ENCODE measurements at places on chromosomes 3 and 15.

DNA sequence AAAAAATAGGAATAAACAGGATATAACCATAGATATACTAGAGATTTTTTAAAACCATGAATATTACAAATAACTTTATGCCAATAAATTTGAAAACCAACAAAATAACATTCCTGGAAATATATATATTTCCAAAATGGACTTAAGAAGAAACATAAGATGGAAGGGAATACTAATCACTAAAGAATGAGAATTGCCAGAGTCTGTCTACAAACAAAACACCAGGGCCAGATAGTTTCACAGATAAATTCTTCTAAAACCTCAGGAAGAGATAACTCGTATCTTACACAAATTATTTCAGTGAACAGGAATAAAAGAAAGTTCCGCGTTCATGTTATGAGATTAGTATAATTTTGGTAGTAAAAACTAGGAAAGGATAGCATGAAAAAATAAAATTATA is 107.3 kb downstream of the HERC1 start:
- no peak for DNase-seq

GRCh38 chr3:23806534-23807423 is 1.0 kb downstream of the UBE2E1 start:
- DNase-seq = peak; percentile 10

DNA sequence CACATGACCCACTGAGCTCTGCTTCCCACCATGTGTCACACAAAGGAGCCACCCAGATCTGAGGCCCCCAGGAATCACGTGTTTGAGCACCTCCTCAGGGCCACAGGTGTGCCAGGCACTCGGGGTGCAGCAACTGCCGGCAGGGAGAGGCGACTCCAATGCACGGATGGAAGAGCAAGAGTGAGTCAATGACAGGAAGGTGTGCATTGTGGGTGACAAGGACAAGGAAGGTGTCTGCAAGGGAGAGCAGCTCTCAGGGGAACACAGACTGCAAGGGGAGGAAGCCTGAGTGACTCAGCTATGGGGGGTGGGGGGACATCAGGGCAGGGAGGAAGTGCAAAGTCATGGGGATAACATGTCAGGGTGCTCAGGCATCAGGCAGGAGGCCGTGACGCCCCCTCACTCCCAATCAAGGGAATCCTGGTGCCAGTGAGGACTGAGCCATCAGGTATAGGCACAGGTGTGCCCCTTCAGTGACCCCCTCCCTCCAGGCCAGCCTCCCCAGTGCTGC is 67.4 kb downstream of the NUP210 start:
- peak; percentile 49 for DNase-seq

GRCh38 chr15:39154776-39155175 is 426.1 kb upstream of the THBS1 start:
- no peak for DNase-seq

- DNase-seq = no peak
These were observed 117.5 kb downstream of the APBA2 start for GRCh38 chr15:29003191-29003839.

DNA sequence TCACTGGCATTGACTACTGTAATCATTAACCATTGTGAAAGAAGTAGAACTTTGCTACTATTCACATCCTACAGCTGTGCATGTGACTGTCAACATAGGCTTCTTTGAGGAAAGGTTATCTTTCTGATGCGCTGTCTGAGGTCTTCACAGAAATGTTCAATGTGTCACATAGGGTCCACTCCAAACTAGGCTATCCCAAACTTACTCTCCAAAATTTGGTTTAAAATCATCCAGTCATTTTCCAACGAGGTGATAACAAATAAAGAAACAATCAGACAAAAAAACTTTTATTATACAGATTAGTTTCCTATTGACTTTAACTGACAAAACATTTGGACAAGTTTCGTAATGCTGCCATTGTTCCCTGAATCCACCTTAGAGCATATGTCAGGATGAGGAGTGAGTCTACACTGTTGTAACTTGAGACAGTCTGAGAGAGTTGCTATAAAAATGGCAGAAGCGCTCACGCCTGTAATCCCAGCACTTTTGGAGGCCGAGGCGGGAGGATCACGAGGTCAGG is 511.6 kb downstream of the PLOD2 start:
- no peak for DNase-seq

GRCh38 chr15:59654046-59654445 is 3.3 kb downstream of the GTF2A2 start:
- DNase-seq = no peak

- no peak for DNase-seq
These were observed 207.3 kb upstream of the CTNNB1 start for GRCh38 chr3:40992023-40992422.

DNA sequence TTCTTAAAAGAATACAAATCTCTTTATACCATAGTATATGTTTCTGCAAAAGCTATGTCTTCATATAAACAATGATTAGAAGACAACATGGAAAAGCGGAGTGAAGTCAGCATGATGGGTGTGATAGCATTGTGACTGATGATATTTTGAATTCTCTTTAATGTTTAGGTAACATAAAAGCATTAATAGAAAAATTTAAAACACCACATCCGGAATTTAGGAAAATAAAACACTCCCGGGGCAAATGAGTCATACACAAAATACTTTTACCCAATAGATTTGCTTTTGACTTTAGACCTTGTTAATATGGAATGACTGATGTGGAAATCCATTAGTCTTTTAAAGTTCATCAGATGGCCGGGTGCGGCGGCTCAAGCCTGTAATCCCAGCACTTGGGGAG is 134.7 kb downstream of the P3H2 start:
- DNase-seq = no peak

- no peak for DNase-seq
These were observed 291.8 kb downstream of the NAALADL2 start for GRCh38 chr3:175150812-175151401.

DNA sequence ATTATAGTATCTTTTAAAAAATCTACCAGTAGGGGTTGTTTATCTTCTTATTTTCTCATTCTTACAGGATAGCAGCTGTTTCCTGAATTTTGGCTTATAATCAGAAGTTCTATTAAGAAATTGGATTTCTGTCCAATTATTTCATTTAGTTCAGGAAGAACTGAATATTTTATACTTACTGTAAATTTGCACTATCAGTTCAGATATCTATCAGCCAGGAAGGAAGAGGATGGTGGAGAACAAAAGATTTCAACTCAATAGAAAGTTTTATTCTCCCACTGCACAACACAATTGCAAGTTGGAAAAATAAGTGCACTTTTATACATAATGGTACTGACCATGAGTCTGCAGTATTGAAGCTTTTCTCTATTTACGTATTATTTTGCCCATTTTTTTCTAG is 400.9 kb downstream of the PLOD2 start:
- DNase-seq = no peak

- DNase-seq = no peak
These were observed 229.7 kb upstream of the TLE3 start for GRCh38 chr15:70327328-70327855.

DNA sequence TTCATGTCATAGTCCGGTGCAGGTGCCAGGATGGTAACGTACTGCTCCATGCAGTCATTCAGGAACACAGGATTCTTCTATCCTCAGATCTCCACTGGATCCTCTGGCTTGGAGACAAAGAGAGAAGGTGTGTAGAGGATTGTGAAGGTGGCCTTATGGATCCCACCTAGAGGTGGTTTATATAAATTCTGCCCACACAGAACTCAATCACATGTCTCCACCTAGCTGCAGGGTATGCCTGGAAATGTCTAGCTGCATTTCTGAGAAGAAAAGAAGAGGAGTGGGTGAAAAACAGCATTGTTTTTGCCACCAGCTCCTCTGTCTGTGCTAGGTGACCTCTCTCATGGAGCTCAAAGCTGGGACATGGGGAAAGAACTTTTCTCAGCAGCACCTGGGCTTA is 478.7 kb downstream of the PDCD6IP start:
- no peak for DNase-seq

- DNase-seq = peak; percentile 5
These were observed at the start of gene MME for GRCh38 chr3:155079746-155080487. Gene MME (plus strand): TSS chr3:155080319. CDS start chr3:155084168, 3,849 bp downstream.

GRCh38 chr15:68328964-68329363 is 51.4 kb downstream of the FEM1B start:
- no peak for DNase-seq

- no peak for DNase-seq
These were observed 270.3 kb upstream of the CFAP20DC start for GRCh38 chr3:59320080-59320479.
